Lower leg skin (tissue), 4 donors: ENCODE measurements at places on chromosomes 1 and 21. TPM values are rescaled to one million over a fixed set of nuclear protein-coding genes. Genes with fewer than 3 reads are reported as not detected.

AJAP1 gene
- 0.69 TPM for total RNA-seq

- no peak for DNase-seq
Observed at GRCh38 chr1:180926164-180926981, 13.7 kb downstream of the KIAA1614 start.

- no peak for DNase-seq
Observed at GRCh38 chr1:111735858-111736544, 3.2 kb downstream of the INKA2 start.

DNA sequence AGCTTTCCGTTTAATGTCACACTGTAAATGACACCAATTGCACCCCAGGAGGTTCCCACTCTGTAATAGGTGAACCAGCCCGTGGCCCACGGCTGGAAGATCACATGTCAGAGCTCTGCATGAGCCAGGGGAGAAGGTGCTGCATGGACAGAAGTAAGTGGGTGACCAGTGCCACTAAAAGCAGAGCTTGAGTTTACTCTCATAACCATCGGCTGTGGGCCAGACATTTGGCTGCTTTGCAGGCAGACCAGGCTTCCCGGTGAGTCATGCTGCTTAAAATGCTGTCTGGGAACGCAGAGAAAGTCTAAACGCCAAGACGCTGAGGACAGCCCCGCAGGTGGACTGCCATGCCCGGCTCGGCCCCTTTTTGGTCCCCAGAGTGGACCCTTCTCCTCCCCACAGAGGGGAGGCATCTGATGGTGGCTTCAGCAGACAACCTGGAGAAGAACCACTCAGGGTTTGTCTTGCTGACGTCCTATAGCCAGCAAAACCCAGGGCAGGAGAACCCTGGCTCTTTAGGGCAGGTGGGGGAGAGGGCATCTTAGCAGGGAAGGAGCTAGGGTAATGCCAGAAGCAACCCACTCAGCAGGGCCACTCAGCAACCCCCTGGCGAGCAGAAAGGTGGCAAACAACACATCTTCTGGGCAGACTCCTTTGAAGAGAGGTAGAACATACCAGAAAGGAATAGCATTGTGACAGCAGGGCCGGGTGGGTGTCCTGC is 7.3 kb downstream of the KIAA2013 start:
- no peak for DNase-seq

TNFRSF4 gene
- 0.69 TPM for total RNA-seq

GRCh38 chr21:30628109-30628508 is 6.9 kb upstream of the KRTAP20-2 start:
- DNase-seq = no peak

GJA5 gene
- 2.0 TPM for total RNA-seq

NR5A2 gene
- total RNA-seq = 0.59 TPM

NHLH2 gene
- 0.25 TPM for total RNA-seq

SELE gene
- total RNA-seq = 0.21 TPM
